NCI-H1694 treated with DMSO at 0.1 percent for 48 hours (cell line): ENCODE measurements at places on chromosomes 11 and 22.

DNA sequence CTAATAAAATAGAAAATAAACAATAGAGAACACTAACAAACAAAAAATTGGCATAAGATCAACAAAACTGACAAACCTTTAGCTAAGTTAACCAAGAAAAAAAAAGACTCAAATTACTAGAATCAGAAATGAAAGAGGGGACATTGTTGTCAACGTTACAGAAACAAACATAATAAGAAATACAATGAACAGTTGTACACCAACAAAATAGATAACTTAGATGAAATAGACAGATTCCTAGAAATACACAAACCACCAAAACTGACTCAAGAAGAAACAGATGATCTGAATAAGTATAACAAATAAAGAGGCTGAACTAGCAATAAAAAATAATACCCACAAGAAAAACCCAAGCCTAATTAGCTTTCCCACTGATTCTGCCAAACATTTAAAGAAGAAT is 34.7 kb upstream of the TMPRSS4 start:
- DNase-seq: no peak

GRCh38 chr11:66845143-66845875 is 2.1 kb downstream of the RCE1 start:
- no peak for DNase-seq

GRCh38 chr11:126992804-126993111 is 7.8 kb downstream of the KIRREL3 start:
- DNase-seq: no peak

DNA sequence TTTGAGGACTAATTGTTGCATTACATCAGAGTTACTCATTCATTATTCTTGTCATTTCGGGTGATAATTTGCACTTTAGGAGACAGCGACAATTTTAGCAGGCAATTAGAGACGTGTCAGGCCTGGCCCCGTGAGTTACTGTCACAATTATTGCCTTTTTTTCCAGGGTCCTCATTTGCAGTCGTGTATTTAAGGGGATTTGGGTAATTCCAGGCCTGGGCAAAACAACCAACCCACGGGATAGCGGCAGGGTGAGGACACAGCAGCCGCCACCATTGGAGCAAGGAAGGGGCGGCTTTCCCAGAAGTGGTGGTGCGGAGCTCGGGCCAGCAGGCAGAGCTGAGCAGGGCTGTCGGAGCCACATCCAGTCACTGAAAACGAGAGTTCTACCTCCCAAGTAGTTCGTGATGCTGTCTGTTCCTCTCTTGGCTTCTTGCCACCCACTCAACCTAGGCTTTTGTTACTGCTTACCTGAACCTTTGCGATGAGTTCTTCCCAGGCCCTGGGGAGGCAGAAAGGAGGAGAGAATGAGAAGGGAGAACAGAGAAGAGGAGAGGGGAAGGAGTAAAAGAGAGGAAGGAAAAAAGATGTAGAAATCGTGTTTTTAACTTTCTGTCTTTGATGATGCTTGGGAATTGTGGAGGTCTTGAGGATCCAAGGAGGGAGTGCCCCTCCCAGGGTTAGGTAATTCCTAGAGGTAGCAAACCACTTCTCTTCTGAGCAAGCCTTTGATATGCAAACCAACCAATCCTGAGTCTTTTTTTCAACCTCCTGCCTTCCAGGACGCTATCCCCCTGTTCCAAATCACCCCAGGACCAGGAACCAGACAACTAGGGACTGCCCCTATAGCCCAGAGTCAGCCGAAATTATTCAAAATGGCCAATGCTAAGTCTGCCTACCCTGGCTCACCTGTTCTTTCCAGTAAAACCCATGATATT is 236.1 kb downstream of the MIAT start:
- peak; percentile 67 for DNase-seq

DNA sequence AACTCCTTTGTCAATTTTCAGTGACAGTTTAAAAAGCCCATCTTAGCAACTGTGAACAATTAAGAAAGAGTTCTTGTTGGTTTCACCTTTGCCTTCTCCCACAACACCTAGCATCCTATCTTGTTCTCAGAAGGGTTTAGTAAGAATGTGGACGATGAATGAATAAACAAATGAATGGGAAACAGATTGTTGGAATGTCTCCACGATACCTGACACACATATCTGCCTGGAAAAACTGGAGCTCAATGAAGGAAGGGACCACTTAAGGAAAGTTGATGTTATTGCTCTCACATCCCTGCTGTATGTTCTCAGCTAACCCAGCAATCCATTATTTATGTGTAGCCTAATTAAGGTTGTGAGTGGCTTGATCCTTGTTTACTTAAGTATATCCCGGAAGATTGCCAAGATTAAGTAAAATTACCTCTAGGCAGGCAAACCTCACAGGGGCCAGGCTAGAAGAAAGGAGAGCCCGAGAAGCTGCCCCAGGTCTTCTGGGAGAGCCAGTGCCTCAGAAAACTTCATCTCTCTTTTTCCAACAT is 286.4 kb downstream of the NXPE2 start:
- DNase-seq: no peak

GRCh38 chr22:23294221-23294620 is 113.9 kb downstream of the BCR start:
- DNase-seq: no peak

DNA sequence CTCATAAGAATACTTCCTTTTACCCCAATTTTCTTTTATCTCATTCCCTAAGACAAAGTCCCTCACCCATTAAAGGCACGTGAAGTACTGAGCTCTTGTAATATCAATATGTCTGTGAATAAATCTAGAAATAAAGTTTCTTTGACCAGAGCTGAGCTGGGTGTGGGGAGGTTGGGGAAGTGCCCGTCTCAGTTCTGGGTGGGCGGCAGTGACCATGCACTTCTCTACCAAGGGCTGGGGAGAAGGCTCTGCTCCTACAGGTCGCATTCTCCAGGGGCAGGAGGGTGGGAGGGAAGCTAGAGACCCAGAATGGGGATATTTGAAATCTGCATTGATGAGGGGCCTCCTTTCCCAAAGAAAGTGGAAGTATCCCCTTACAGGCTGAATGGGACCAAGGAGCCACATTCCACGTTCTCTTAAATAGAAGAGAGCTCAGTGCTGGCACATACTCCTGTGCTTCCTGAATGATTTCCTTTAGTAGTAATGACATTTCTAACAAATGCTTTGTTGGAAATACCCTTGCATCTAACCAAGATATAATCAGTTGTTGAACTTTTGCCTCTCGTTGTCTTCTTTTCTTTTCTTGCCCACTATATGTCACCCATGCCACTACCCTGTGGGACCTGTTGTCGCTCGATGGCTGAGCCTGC is 16.1 kb downstream of the RBX1 start:
- no peak for DNase-seq

DNA sequence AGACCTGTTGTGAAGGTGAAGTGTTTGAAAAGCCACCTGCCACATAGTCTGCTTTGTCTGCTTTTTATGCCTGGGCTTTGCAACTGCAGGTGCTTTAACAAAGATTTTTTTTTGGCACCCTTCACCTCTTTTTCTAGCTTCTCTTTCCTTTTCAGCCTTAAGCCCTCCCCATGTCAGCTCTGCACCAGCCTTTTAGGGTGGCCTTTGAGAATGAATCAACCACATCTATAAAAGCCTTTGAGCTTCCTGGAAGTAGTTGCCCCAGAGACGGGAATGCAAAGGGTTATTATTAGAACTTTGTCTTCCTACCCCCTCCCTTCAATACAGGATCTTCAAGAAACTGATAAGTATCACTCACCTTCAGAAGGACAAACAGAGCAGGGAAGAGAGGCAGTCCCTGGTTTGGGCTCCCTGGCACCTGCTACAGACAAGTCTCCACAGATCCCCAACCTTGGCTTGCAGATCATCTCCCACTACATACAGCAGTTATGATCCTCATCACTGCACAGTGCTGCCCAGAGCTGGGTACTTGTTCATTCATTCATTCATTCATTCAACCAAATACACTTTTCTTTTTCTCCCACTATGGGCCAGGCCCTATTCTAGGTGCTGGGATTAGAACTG is 8.0 kb downstream of the PVALB start:
- DNase-seq: no peak

- no peak for DNase-seq
These were observed 165.7 kb downstream of the MN1 start for GRCh38 chr22:27635852-27636251.

DNA sequence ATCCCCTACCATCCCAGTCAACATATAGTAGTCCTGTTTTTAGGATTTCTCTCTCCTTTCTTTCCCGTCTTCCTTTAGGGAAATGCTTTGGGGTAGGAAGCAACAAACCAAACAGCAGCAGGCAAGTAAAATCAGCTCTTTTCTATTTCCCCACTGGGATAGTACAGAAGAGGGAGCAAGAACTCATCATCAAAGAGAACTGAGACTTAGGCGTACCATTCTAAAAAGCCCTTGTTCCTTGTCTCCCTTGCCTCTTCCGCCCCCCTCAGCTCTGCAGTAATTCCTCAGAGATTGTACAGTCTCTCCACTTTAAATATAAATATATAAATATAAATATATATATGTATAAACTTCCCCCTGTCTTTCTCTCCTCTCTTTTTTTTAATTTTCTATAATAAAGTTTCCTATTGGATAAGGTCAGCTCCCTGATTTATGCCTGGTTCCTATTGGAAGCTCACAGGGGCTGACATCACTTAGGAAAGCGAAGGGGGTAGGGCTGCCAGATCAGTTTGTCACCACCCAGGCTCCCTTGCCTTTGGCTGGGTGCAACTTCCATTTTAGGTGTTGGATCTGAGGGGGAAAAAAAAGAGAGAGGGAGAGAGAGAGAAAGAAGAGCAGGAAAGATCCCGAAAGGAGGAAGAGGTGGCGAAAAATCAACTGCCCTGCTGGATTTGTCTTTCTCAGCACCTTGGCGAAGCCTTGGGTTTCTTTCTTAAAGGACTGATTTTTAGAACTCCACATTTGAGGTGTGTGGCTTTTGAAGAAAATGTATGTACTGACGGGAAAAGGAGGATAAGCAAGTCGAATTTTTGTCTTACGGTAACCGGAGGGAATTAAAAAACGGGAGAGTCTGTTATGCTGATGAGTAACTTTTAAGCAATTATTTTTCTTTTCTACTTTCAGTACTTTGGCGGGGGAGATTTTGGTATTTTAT is at the start of gene CTNND1:
Gene CTNND1 (plus strand): TSS at position 502 of the 934 bp plus-strand sequence. CDS start 29,677 bp downstream, outside the sequence.
- DNase-seq: peak; percentile 90

DNA sequence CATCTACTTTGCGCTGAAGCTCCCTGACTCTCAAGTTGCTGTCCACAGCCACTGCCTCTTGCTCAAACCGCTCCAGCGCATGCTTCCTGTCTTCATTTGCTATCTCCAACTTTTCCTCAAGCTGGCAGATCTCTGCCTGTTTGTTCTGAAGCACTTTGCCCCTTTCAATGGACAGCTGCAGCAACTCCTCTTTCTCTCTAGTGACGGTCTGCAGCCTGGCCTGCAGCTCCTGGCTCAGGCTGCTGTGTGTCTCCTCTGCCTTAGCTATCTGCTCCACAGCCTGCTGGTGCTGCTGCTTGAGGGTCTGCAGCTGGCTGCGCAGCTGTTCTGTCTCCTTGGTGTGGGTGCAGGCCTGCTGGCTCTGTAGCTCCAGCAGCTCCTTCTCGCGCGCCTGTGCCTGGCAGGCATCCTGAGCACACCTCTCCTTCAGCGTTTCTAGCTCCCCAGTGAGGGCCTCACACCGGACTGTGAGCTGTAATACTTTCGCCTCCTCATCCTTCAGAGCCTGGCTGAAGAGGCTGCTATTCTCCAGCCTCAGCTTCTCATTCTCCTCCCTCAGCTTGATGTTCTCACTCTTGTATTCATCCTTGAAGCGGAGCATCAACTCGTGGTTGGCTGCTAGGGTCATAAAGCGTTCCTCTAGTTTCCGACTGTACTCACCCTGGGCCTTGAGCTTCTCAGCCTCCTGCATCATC is 723 bp downstream of the CCDC89 start:
- no peak for DNase-seq

- DNase-seq: peak; percentile 9
These were observed 5.8 kb downstream of the THRSP start for GRCh38 chr11:78069465-78069864.

- no peak for DNase-seq
These were observed 79.7 kb downstream of the BUD13 start for GRCh38 chr11:116693102-116693570.

DNA sequence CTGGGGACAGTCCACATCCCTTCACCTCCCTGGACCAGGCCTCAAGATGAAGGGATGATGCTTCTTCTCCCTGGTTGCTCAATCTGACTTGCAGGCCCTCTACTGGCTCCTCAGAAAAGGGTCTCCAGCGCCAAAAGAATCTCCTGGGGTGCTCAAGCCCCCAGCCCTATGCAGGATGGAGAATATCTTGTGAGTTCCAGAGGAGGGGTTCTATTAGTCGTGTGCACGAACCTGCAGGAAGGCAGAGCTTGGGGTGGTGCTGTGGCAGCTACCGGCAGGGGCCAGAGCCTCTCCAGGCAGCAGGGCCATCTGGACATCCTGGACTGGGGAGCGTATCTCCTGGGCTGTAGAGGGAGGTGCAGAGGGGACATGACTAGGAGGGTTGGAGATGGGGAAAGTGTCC is 1339.5 kb downstream of the BRD1 start:
- DNase-seq: peak; percentile 10

DNA sequence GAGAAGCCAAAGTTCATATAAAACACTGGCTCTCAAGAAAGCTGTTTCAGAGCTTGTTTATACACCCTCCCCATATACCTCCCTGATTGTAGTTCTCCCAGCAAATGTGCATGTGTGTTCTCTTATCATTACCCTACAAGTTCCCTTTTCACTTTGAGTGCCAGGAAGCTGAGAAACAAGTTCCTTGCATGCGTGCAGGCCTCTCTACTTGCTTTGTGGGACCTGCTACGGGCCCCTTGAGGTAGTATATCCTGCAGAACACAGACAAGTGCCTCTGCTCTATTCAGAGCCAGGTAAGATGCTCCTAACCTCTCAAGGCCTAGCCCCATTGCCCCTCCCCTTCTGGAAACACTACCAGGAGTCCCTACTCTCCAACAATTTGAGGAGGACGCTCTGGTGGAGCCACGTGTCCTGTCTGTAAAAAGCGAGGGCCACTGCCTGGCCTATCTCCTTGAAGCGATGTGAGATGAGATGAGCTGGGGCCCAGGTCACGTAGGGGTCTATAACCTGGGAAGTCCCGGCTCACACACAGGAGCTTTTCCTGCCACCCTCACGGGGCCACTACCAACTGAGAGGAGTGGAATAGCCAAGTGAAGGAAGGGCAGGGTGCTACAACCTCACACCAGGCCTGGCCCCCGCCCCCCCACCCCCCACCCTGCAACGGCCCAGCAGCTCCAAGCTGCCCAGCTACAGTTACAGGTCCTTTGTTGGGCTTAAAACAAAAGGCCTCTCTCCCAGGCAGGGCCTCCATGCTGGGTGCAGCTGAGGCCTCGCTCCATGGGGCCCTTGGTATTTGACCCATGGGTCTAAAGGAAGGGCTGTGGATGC is 2.6 kb upstream of the ATP5MGL start:
- DNase-seq: no peak

- no peak for DNase-seq
These were observed 8.7 kb upstream of the DGKZ start for GRCh38 chr11:46338636-46338987.

GRCh38 chr22:34960005-34960404 is 106.0 kb upstream of the ISX start:
- DNase-seq: no peak

DNA sequence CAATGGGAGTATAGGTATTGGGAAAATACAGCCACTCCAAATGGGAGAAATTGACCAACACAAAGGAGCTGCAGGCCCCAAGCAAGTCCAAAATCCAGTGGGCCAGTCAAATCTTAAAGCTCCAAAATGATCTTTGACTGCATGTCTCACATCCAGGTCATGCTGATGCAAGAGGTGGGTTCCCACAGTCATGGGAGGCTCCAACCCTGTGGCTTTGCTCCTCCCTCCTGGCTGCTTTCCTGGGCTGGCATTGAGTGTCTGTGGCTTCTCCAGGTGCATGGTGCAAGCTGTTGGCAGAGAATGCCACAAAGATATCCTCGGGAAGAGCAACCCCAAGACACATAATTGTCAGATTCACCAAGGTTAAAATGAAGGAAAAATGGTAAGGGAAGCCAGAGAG is 80.8 kb downstream of the IGLL5 start:
- DNase-seq: no peak
